ENCODE measurements at places on chromosomes 7 and 10.

DNA sequence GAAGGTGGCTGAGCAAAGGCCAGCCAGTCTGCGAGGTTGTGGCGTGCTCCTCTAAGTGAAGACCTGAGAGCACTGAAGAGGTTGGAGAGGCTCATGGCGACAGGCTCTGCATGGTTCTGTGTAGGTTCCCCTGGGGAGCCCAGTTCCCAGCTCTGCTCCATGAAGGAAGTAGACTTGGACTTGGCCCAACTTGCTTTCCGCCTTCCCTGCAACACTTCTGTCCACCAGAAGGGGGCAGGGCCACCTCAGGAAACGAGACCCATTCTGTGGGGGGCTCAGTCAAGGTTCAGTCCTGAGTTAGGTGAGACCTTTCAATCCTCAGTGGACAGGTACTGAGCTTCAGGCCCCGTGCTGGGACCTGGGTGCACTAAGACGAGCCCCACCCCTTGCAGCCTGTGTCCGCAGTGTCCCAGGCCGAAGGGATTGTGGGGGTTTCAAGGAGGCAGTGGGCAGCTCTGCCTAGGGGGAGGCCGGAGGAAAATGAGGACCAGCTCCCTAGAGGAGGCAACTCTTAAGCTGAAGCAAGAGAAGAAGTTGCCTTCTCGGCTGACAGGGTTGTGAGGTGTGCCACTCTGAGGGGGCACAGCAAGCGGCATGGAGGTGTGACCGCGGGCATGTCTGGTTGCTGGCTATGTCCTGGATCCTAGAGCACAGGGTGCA is 15.0 kb upstream of the PCBD1 start:
- DNase-seq: no peak

DNA sequence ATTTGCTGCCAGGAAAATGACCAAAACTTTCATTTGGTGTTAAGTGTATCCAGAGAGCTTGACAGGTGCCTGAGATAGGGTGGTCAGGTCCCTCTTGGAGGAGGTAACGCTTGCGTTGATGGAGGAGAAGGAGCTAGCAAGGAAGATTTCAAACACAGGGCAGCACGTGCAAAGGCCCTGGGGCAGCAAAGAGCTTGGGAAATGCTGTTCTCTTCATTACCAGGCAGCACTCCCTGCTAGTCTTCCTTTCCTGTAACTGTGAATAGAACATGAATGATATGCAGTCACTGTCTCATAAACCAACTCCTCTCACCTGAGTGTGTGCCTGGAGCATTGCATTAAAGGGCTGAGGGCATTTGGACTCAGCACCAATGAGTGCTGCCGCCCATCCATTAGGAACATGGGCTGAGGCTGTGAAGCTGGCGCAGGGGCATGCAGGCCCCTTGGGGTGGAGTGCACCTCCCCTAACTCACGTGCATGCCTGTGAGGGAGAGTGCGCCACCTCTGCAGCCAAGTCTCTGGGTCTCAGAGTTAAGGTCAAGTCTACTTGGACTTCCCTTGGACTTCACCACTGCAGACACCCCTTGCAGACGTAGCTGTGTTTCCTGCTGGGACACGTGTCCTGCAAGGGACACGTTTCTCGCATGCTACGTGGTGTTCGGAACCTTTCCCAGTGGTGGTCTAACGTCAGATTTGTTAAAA is 136.8 kb downstream of the PAXIP1 start:
- DNase-seq: no peak

DNA sequence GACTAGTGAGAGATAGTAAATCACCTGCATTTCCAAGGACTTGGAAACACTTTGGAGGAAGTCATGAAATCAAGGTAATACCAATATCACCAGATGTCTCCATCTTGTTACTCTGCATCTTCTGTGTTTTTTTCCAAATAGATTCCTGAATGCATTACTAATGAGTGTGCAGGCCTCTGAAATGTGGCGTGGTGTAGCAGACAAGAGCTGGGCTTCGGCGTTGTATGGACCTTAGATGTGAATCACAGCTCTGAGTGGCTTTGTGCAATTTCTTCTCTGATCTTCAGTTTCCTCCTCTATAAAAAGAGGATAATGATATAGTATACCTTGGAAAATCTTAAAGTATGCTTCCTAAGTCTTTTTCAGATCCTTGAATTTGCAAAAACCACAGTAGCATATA is 9.6 kb upstream of the MYPN start:
- no peak for DNase-seq

GRCh38 chr7:97342512-97342911 is 225.0 kb downstream of the SDHAF3 start:
- DNase-seq: no peak

DNA sequence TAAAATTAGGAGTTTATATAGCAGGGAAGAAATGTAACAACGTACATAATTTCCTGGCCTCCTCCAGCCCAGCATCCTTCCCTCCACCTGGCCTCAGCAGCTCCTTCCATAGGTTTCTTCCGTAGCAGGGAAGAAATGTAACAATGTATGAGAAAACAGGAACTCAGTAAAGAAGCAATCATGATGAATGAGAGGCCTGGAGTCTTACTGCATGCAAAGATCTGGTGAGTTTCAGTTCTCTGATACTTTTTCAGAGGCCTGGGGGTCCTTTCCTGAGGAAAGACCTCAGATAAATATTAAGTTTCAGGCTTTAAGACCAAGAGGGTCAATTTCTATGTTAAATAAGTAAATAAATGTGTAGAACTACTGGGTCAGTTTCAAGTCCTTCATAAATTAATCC is 155.7 kb upstream of the C7orf33 start:
- no peak for DNase-seq

DNA sequence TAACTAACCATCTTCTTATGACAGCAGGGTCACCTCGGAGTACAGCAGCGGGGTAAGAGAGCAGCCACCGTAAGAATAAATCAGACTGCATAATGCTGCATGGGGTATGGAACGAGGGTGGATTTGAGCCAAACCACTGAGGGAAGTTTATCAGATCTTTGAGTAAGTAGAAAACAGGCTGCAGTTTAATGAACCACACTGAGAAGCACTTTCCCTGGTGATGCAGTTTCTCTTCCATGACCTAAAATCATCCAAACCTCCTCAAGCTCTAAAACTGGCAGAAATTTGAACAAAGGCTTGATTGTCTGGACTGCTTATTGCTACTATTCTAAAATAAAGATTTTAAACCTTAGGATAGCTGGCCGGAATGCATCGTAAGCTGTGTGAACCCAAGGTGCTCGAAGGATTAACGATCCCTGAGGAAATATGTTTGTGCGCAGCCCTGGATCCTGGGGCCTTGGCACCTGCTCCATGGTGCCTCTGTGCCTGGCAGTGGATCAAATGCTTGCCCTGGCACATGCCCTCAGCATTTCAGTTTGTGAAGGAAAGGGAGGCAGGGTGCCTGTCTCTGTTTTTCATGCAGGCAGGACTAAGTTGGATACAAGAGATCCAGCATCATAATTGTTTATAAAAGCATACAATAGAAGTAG is 322.7 kb downstream of the LHFPL3 start:
- DNase-seq: no peak

GRCh38 chr10:69338547-69339450 is 60.5 kb downstream of the HK1 start:
- no peak for DNase-seq

- no peak for DNase-seq
Measured at GRCh38 chr10:97069026-97069425, 116.7 kb downstream of the SLIT1 start.

- DNase-seq: no peak
Measured at GRCh38 chr10:57823398-57823797, 444.3 kb downstream of the IPMK start.

DNA sequence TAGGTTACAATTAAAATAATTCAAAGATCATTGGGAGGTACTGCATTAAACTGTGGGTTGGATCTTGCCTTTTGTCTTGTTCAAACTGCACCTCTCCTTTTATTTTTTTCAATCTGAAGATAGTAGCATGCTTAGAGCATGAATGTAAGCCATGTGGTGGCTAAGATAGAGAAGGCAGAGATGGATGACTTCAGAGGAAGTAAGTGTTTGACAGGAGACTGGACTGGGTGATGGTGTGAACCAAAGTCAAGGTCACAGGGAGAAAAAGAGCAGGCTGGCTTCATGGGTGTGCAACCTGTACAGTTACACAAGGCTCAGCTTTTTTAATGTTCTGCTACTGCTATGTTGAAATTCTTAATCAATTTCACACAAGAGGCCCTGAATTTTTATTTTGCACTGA is 85.6 kb downstream of the ZEB1 start:
- DNase-seq: no peak

DNA sequence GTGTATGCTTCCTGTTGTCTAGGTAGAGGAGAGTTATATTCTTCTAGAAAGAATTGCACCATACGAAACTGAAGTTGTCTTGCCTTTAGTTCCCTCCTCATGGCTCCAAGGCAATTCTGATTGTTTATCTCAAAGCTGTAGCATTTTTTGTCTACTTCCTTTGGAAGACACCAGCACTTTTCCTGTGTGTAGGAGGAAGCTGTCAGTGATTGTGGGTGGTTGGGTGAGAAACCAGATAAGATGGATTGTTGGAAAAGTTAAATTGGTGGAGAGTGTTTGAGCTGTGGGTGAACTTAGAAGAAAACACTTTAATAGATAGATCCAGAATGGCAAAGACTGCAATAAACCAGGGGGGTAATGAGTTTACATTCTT is 12.1 kb upstream of the CSTF2T start:
- DNase-seq: no peak

DNA sequence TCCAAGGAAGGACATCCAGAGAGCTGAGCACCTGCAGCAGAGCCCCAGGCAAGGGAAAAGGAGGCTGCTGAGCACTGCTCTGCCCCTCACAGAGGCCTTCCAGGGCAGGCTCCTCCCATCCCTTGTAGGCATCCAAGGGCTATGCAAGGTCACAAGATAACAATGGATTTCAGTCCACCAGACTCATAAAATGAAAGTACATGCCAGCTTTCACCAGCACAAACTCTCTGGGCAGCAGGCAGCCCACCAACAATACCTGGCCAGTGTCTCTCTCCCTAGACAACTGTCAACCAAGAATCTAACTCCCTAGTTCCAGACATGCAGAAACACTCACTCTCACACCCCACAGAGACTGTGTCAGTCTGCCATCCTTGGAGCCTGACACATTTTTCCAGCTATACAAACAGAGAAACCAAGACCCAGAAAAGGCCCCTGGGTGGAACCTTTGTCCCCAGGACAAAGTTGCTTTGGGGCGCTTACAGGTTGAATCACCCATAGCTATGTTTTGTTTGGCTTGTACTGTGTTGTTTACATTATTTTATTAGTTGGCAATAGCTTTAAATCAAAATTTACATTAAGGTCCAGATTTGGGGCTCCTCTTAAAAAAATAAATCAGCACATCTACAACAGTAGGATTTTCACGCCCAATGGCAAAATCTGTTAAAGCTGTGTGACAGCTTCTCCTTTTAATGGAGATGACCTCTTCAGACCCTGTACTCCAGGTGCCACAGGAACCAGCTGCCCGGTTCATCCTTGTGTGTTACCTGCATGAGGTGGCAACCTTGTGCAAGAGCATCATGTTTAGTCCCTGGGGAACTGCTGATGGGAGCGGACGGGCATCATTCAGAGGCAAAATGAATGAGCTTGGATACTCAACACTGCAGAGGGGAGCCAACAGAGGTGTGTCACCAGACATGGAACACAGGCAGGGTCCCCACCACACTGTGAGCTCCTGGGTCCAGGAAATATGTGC is 5.2 kb downstream of the GRID1 start:
- no peak for DNase-seq
